Activated CD4-positive, alpha-beta T cell treated with anti-CD3 and anti-CD28 coated beads, Interleukin-2, amount 50 U/mL, for 24 hours (primary cell): ENCODE measurements at places on chromosomes 5 and 9.

- no peak for DNase-seq
Measured at GRCh38 chr5:15496886-15497285, 3.1 kb upstream of the FBXL7 start.

GRCh38 chr5:176906126-176906525 lies 7.0 kb upstream of the HK3 start:
- no peak for DNase-seq

GRCh38 chr5:181088289-181088688 lies 42.7 kb downstream of the OR2V1 start:
- DNase-seq, result no peak

DNA sequence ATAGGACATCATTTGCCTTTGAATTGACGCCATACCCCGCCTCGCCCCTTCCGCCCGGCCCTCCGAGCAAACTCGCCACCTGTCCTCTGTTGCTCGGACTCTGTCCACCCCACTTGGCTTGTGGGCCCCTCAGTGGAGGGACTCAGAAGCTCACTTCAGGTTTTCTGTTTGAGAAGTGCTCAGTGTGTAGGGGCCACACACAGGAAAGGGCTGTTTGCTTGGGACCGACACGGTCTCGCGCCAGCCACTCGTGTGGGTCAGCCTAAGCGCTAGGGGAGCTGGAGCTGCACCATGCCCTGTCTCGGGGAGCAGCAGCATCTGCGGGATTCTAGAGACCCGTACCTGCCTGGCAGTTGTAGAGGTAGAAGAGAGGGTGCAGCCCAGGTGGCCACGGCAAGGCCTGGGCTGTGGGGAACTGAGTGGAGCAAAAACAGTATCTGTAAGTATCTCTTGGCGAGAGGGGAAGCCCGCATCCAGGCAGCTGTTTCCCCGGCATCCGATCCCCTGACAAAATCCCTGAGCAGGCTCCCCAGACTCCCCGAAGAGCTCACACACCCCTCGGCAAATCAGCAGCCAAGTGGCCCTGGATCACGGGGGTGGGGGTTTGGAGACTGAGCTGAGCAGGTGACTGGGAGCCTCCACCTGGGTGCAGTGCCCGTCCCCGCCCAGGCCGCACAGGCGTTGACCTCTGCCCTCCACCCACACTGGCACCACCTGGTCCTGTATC lies 52.2 kb downstream of the COL5A1 start:
- no peak for DNase-seq

GRCh38 chr9:85136987-85137386 lies 467.5 kb downstream of the NTRK2 start:
- no peak for DNase-seq

DNA sequence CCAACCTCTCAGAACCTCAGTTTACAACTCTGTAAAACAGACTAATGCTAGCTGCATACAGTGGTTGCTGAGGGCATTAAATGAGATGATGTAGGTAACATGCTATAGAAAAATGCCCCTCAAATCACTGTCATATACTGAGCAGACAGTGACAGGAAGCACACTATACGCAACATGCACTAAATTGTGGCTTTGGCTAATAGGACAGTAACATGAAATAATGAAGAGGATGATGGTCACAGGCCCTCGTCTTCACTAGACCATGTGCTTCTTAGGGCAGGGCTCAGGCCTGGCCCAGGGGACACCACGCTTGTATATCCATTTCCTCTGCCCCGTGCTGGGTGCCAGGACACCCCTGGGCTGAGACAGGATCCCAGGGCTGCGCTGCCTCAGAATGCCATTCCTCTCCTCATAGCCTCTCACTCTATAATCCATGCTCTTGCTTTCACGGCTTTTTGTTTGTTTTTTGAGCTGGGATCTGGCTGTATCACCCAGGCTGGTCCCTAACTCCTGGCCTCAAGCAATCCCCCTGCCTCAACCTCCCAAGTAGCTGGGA lies 18.9 kb downstream of the CSF1R start:
- DNase-seq, result no peak

DNA sequence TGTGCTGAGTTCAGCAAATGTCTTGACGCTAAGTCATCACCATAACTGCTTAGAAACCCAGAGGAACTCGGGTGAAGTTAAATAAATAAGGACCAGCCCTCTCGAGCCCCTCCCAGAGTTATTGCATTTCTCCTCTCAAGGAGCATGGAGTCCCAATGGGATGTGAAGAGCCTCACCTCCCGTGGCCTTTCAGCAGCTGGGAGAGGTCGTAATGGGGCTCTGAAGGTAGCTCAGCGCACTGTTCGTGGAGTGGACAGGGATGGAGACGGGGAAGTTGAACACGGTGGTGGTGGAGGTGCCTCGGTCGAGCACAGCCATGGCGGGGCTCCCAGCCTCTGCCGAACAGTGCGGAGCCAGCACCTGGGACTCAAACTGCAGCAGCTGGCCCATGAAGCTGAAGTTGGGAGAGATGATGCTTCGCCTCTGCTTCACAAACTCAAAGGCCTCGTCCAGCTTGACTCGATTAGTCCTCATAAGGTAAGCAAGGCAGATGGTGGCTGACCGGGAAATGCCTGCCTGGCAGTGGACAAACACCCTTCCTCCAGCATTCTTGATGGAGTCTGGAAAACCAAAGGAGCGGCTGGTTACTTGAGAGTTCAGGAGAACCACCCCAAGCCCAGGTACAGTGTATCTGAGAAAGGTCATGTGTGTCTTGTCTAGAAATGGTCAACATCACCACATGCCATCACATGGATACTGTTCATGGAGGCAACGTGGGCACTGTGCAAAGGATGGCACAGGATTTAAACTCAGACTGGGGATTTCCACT lies 2.2 kb downstream of the DUSP1 start:
- DNase-seq, result no peak

GRCh38 chr9:12703996-12704395 lies 10.8 kb downstream of the TYRP1 start:
- DNase-seq, result no peak

DNA sequence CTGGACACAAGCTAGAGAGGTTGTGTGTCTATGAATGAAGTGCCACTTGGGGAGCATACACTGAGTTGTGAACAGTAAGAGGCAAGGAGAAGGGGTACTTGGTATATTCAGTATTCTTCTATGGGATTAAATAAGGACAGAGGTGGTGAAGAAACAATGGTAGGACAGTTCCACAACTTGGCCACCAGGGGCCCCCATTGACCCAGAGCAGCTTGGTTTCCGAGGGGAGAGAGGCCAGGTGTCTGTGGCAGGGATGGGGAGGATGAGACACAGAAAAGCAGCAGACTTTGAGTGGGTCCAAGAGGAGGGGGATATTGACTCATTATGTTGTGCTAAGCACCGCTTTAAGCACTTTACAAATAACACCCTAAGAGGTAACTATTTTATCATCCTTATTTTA lies 220.6 kb downstream of the MELK start:
- DNase-seq, result no peak

DNA sequence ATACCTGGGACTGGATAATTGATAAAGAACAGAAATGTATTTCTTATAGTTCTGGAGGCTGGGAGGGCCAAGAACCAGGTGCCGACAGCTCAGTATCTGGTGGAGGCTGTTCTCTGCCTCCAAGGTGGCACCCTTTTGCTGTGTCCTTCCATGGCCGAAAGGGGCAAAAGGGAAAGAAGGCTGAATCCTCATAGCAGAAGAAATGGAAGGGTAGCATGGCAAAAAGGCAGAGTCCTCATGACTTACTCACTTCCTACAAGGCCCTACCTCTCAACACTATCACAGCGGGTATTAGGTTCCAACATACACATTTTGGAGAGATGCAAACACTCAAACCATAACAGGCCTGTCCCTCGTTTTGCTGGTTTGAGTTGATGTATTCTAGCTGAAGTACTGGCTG lies 25.1 kb upstream of the MED10 start:
- DNase-seq, result no peak

DNA sequence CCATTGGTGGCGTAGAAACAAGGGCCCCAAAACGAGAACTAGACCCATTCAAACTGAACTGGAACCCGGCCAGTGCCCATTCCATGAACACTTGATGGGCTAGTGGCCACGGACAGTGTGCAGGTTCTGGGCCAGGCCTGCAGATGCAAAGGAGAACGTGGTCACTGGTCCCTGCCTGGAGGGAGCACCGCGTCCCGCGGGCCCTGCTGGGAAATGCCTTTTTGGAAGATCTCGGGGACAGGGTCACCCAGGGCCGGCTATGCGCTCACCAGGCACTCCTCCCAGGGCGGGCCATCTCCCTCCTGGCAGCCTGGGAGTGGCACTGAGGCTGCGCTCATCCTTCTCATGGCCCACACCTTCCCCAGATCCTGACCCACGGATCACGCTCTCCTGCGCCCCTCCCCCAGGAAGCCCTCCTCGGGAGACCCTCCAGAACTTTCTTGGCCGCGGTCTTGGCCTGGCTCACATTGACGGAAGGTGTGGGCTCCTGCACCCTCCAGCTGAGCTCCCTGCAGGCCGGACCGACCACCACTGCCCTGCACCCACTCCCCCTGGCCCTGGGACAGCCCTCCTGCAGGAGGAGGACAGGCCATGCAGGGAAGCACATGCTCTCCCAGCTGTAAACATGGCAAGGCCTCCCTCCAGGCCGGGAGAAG lies 2.8 kb upstream of the DIPK1B start:
- no peak for DNase-seq

DNA sequence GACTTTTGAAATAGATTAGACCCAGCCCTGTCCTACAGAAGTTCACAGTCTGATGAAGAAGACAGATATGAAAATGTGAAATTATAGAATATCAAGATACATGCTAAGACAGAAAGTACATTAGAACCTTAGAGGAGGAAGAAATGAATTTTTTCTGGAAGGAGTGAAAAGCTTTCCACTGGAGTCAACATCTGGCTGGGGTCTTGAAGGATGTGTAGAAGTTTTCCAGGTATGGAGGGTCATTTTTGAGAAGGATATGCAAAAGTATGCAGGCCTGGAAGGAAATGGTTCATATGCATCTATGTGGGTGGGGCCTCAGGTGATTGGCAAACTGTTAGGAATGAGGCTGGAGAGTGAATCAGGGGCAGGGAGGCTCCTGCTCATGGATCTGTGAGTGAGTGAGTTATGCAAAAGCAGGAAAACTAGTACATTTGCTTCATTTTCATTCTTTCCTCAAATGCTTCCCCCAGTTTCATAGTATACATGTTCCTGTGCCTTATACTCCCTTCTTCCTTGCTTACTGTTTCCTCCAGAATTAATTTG lies 142.3 kb downstream of the GRIA1 start:
- DNase-seq, result no peak

- DNase-seq, result no peak
Measured at GRCh38 chr5:14662721-14663260, 1.7 kb upstream of the OTULIN start.

GRCh38 chr9:36729906-36730305 lies 157.2 kb downstream of the MELK start:
- DNase-seq, result no peak

DNA sequence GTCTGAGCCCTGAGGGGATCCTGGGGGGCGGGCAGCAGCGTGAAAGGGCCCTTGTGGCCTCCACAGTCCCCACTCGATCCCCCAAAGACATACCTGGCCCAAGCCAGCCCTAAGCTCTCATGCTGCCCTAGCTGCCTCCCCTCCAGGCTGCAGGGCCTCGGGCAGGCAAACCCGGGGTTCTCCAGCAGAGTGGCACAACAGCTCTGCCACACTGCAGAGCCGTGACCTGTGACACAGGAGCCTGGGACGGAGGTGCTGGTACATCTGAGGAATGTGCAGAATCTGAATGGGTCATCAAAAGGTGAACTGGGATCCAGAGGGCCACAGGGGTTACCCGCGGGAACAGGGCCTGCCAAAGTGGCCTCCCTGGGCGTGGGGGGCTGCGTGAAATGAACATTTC lies 163.2 kb downstream of the DAB2IP start:
- no peak for DNase-seq

DNA sequence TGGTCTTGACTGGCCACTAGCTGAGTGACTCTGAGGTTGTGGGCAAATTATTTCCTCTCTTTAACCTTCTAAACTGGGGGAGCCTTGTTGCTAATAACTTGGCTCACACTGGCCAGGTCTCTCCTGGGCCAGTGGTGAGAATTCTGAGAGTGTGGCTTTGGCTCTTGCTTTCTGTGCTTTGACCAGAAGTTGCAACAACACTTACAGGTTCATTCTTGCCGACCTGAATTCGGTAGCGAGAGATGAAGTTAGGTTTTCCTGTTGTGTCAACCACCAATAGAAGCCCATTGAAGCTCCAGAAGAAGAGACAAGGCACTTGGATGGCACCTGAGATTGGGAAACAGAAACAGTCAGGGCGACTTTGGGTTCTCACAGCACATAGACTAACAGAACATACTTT lies 19.8 kb downstream of the FAXDC2 start:
- no peak for DNase-seq

DNA sequence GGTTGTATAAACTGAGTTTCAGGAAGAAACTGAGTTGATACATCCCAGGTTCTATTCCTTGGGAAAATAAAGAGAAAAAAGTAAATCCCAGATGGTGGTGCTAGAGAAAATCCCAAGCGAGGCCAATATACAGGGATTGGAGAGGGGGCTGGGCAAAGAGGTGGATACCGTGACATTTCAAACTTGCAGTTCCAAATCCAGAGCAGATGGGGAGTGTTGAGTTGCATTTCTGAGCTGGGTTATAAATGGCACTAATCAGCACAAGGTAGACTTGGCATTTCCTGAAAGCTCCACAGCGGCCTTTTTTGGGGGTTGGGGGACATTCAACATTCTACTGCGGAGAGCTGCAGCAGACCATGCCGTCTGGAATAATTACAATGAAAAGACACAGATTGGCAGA lies 224.4 kb downstream of the NXNL2 start:
- no peak for DNase-seq

- DNase-seq, result no peak
Measured at GRCh38 chr9:23669776-23670175, 156.3 kb downstream of the ELAVL2 start.

GRCh38 chr5:82265047-82265446 lies 13.1 kb downstream of the RPS23 start:
- no peak for DNase-seq

- no peak for DNase-seq
Measured at GRCh38 chr5:107290780-107291398, 379.8 kb downstream of the EFNA5 start.

DNA sequence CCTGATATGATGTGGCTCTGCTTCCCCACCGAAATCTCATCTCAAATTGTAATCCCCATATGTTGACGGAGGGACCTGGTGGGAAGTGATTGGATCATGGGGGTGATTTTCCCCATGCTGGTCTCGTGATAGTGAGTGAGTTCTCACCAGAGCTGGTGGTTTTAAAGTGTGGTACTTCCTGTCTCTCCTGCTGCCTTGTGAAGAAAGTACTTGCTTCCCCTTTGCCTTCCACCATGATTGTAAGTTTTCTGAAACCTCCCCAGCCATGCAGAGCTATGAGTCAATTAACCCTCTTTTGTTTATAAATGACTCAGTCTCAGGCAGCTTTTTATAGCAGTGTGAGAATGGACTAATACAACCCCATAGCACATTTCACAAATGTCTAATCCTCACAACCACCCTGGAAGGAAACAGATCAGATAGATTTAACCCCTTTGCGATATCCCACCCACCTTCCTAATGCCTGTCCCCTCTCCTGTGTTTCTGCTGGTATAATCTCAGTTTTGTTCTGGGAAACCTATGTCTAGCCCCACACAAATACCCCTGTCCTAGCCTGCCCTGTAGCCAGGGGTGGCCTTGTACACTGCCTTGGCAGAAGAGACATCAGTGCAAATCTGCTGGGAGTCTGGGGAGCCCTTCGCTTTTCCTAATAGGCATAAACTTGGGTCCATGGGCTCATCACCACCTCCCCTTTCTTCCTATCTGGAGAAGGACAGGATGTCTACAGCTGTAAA lies 157.0 kb upstream of the RAI14 start:
- DNase-seq, result peak; percentile 13
